Sigmoid colon (tissue), 7 donors: ENCODE measurements at places on chromosomes 2 and 18. TPM values are rescaled to one million over a fixed set of nuclear protein-coding genes. Genes with fewer than 3 reads are reported as not detected.

DNA sequence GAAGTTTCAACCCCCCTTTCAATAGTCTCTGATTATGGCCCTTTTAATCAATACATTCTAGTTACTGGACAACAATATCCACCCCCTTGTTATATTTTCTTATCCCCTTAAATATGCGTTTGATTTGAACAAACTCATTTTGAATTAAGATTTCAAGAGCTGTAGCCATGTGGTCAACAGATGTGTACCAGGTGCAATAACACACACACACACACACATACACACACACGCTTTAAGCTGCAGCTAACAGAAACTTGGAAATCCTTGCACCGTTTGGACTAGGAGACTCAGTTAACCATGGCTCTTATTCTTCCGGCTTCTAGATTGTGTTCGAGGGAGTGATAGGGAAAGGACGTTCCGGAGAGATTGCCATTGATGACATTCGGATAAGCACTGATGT is 82.8 kb downstream of the NRP2 start:
- peaks cover 94% of the 10 kb centered on the region for H3K4me1 ChIP-seq
- peaks cover 13% of the 10 kb centered on the region for H3K36me3 ChIP-seq
- DNase-seq = no peak

- no peak for DNase-seq
- H3K27ac ChIP-seq = peak overlapping the region; percentile 93
- H3K36me3 ChIP-seq = no peaks in the 10 kb centered on the region
- H3K27me3 ChIP-seq = no peaks in the 10 kb centered on the region
- peaks cover 64% of the 10 kb centered on the region for H3K4me1 ChIP-seq
Observed at GRCh38 chr2:85436836-85437487, 18.4 kb downstream of the SH2D6 start.

Gene RAB27B
- total RNA-seq = 0.27 TPM

GRCh38 chr2:207884127-207884526 is 114.4 kb upstream of the FZD5 start:
- no peak overlapping the region for H3K27ac ChIP-seq
- H3K27me3 ChIP-seq = no peaks in the 10 kb centered on the region
- H3K4me3 ChIP-seq = no peak overlapping the region
- no peak for DNase-seq

GRCh38 chr2:109125593-109126500 is 3.2 kb upstream of the SH3RF3 start:
- peaks cover 12% of the 10 kb centered on the region for H3K4me1 ChIP-seq
- H3K27me3 ChIP-seq = no peaks in the 10 kb centered on the region
- H3K27ac ChIP-seq = no peak overlapping the region
- DNase-seq = no peak
- H3K36me3 ChIP-seq = no peaks in the 10 kb centered on the region

Gene TSPYL6
- not detected for total RNA-seq

Gene HOXD3
- total RNA-seq = 4.1 TPM

DNA sequence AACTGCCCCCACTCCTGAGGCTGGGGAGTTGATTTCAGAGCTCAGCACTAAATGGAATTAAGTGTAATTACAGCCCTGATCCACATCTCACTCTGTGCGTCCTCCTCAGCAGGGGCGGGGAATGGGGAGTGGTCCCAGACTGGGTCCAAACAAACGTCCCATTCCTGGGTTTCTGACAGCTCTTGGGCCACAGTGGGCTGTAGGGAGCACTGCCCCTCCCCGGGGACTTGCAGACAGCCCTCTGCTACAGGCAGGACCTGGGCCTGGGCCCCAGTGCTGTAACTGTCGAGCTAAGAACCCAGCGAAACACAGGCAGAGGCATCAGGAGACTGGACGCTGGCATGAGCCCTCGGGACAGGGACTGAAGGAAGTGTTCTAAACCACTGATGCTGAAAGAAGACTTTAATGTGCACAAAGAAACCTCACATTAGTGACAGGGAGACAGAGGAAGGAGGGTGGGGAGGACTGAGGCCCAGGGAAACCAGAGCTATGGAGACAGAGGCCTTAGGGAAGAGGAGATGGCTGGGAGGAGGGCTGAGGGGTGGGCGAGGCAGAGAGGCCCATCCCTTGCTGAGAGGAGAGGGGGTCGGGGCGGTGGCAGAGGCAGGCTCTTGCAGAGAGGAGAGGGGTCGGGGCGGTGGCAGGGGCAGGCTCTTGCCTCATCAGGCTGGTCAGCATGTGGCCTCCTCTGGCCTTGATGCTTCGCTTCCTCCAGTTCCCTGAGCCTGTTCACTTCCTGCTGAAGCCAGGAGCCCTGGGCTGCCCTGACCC is 5.8 kb upstream of the SEMA4C start:
- H3K27ac ChIP-seq = no peak overlapping the region
- no peaks in the 10 kb centered on the region for H3K36me3 ChIP-seq
- peaks cover 42% of the 10 kb centered on the region for H3K4me1 ChIP-seq
- no peak overlapping the region for H3K4me3 ChIP-seq
- no peak for DNase-seq

DNA sequence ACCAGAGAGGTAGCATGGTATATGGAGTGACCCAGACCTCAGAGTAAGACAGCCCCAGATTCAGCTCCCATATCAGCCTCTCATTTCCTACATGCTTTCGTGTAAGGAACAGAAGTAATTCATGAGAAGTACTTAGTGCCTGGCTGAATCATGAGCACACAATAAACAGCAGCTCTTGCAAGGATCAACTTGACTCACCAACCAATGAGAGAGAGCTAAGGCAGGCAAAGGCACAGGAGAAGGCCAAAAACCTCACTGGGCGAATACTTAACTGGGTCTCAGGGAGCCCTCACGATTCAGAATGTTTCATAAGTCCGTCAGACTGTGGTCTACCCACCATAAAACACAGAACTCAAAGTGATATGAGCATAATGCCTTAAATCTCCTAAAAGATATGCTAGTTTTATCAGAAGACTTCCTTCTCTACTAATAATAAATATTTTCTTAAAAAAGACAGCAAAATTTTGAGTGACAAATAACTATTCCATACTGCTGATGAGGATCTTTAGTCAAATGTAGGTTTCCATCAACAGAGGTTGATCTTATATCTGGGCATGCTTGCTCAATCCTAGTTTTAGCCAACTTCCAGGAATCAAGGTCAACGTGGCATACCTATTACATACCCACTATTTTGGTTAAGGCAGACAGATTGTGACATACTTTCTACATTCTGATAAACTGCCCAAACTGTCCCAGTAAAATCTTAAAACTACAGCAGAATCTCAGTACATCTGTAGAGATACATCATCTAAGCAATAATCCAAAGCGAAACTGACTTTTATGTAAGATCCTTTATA is 34.9 kb downstream of the IMMT start:
- H3K36me3 ChIP-seq = peaks cover 67% of the 10 kb centered on the region
- no peaks in the 10 kb centered on the region for H3K4me1 ChIP-seq
- H3K27ac ChIP-seq = no peak overlapping the region
- H3K4me3 ChIP-seq = no peak overlapping the region
- no peak for DNase-seq

DNA sequence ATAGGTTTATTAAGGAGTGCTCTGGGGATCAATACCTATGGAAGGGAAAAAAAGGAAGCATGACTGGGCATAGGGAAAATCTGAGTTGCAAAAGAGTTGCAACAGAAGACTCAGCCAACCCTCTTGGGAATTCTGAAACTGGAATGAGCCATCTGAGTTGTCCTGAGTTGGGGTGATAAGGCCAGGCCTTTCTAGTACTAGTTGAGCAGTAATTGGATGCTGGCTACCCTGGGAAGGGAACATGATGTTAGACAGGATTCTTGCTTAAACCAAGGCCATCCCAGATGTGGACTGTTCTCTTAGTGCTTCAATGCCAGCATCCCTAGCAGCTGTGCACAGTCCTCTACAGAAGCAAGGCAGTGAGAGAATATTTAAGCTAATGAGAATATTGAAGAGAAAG is 348.8 kb upstream of the GULP1 start:
- no peaks in the 10 kb centered on the region for H3K4me1 ChIP-seq
- no peaks in the 10 kb centered on the region for H3K36me3 ChIP-seq
- H3K4me3 ChIP-seq = no peak overlapping the region
- H3K27ac ChIP-seq = no peak overlapping the region
- no peaks in the 10 kb centered on the region for H3K27me3 ChIP-seq
- no peak for DNase-seq
